ENCODE measurements at places on chromosomes 12 and 14. TPM values are rescaled to one million over a fixed set of nuclear protein-coding genes. Genes with fewer than 3 reads are reported as not detected.

Gene MANSC4
- polyA plus RNA-seq = 0.24 TPM

Gene RNASE7
- 0.83 TPM for polyA plus RNA-seq

Gene SDR9C7
- polyA plus RNA-seq = 0.16 TPM

GRCh38 chr14:94748667-94749347, 21.1 kb downstream of the GSC start:
- DNase-seq = no peak

DNA sequence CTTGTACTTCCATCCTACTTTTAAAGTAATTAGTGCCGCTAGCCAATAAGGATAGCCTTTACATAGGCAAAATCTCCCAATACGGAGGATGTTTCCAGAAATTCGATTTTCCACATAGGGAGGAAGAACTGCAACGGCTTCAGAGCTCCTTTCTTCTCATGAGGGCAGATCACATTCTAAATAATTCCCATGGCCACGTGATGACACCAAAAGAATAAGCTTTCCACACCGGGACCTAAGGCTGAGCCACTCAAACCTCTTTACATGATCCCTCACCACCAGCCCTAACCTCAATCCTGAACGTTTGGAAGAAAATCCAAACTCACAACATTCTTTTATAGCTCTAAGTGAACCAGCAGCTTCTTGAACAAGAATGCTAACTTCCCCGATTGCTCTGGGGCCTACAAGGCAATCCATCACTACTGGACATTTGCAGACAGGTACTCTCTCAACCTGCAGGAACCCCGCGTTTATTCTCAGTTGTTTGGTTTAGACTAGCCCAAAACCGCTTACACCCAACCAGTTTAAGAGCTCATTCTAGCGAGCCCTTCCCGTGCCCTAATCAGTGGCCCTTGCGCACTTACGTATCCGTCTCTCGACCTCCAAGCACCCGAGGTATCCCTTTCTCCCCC, 884 bp downstream of the CAPRIN2 start:
- DNase-seq = peak; percentile 15

- no peak for DNase-seq
Observed at GRCh38 chr14:46840944-46841720, 189.6 kb upstream of the RPL10L start.

Gene SYT1
- polyA plus RNA-seq = 16.4 TPM

DNA sequence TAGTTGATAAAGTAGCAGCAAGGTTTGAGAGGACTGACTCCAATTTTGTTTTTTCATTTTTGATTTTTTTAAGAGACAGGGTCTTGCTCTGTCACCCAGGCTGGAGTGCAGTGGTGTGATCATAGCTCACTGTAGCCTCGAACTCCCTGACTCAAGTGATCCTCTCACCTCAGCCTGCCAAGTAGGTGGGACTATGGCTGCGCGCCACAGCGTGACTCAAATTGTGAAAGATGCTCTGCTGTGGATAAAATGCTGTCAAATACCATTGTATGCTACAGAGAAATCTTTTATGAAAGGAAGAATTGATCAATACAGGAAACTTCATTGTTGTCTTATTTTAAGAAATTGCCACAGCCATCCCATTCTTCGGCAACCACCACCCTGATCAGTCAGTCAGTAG, 48.3 kb downstream of the SCN8A start:
- DNase-seq = no peak

DNA sequence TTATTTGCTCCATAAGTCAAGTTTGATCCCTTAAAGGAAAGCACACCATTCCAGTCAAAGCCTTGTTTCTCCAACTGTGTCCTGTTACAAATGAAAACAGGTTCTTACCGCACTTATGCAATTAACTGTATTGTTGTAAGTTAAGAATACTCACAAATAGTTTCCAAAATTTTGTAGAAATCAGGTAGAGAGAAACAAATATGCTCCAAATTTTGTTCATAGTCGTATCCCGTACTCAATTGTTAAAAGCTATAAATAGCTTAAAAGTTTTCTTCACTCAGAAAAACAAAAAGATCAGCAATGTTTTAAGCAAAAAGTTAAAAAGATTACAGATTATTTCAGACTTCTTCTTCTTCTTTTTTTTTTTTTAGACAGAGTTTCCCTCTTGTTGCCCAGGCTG, 4.0 kb upstream of the AACS start:
- no peak for DNase-seq

Gene HSPA2
- 18.6 TPM for polyA plus RNA-seq

Gene ASCL1
- 0.18 TPM for polyA plus RNA-seq

Gene INF2
- 54.0 TPM for polyA plus RNA-seq

GRCh38 chr12:109450980-109451379, 26.1 kb downstream of the KCTD10 start:
- no peak for DNase-seq

- DNase-seq = peak; percentile 67
Observed at GRCh38 chr14:95256002-95256775, 63.5 kb downstream of the CLMN start.

Data from renal pelvis (tissue), 12 donors.